ENCODE measurements at places on chromosomes 5 and 9.

GRCh38 chr9:36346569-36346968 lies 53.5 kb downstream of the RNF38 start:
- DNase-seq: no peak

DNA sequence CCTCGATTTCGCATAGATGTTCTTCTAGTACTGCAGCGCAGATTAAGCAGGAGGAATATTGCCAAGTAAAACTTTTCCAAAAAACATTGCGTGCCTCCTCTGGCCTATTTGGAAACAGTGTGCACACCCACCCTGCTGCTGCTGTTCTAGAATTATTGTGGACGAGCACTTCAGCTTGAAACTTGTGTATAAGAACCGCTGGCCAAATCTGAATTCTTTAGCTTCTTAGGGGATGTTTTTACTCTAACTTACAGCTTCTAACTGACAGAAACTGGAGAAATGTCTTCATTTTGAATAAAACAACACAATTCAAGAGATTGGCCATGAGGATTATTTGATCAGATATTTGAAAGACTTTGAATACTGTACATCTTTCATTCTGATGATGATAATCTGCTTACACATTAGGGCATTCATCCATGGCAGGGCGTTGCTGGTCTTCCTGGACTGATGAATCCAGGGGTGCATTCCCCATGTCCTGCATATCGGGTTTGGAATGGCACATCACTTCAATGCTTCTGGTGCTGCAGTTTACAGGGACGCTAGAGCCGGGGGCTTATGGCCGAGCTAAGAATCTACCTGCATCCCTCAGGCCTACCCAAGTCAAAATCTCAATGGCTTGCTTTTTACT lies 6.5 kb downstream of the ADAMTS16 start:
- no peak for DNase-seq

- DNase-seq: no peak
These were observed 282.7 kb upstream of the VLDLR start for GRCh38 chr9:2338777-2339365.

DNA sequence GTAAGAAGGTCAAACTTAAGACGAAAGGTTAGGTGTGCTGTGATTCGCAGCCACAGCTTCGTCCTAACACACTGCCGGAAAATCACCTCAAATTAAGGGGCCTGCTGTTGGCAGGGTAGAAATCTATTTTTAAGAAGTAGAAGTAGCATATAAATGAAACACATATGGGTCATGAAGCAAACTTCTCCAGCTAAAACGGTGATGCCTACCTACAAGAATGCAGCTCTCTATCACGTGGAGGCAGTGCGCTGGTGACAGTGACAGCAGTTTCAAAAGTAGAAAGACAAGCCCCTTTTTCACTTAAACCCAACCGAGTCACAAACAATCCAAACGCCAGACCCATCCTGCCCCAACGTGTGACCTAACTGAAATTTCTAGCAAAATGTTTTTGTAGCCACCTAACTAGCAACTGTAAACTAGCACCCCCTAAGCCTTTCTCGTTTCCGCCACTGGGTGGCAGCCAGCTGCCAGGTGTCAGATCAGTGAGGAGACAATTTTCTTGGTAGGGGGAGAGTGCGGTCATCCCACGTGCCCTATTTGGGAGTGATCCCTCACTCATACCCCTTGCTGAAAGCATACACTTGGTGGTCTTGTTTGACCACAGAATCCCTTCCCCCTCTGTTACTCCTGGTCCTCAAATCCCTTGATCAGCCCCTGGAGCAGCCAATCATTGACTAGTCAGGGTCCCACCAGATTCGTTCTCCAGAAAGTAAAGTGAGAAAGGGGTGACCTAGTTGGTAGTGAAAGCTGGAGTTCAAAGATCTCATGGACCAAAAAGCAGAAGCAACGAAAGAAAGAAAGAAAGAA lies 71.8 kb upstream of the MAMDC2 start:
- DNase-seq: peak; percentile 27

DNA sequence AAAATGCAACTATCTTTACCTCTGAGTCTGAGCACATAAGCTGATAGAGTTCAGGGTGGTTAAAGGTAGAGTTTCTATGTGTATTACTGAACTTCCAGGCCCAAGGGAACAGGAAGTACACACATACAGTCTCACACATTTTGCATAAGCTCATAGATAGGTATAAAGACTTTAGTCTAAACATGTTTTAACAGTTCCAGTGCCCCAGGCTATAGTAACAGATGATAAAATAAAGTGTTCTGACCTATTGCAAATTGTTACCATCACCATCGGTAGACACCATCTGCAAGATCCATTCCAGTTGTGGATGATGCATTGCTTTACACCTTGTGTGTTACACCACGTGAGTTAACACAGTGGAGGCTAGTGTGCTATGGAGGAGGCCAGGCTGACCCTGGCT lies 95.8 kb downstream of the TMEM174 start:
- no peak for DNase-seq

- no peak for DNase-seq
These were observed 993.9 kb upstream of the ACO1 start for GRCh38 chr9:31390403-31391025.

DNA sequence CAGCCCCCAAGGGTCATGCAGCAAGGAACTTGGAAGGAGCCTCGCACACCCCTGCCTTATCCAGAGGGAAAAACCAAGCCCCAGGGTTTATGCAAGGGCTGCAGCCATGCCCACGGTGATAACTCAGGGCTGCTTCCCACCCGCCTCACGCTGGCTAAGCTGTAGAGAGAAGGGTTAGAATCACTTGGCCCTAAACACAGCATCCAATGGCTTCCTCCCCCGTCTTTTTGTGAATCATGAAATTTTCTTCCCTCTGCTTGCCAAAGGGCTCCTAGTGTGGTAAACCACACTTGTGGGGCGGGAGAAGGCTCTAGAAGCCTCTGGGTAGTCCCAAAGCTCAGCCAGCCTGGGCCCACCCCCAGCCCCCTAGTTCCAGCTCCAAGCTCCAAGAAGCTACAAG lies 55.9 kb upstream of the ORM1 start:
- no peak for DNase-seq

DNA sequence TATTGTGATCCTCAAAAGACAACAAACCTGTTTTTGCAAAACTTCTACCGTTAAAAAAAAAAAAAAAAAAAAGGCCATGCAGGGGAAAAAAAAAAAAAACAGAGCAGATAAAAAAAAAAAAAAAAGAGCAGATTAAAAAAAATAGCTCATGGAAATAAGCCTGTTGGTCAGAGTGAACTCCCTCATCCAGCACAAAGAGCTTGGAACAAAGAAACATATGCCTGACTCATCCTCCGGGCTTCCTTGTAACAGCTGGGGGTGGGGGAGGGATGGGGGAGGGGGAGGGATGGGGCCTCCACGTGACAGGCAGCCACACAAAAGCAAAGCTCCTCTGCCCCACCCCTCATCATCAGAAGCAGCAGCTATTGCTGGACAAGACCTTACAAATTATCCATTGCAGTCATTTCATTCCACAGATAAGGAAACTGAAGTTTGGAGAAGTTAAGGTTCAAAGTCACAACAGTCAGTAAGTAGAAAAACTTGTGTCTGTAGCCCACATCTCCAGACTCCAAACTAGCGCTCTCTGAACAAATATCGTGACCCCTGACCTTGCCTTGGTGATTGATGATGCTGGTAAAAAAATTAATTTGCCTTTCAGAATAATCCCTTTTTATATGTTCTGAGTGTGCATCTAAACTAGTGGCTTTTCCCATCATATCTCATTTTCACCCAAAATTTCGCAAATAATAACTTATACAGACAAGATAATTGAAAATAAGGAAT lies 38.9 kb downstream of the SLC35D2 start:
- DNase-seq: no peak

- no peak for DNase-seq
These were observed 380.5 kb downstream of the SLCO4C1 start for GRCh38 chr5:101915554-101915953.

DNA sequence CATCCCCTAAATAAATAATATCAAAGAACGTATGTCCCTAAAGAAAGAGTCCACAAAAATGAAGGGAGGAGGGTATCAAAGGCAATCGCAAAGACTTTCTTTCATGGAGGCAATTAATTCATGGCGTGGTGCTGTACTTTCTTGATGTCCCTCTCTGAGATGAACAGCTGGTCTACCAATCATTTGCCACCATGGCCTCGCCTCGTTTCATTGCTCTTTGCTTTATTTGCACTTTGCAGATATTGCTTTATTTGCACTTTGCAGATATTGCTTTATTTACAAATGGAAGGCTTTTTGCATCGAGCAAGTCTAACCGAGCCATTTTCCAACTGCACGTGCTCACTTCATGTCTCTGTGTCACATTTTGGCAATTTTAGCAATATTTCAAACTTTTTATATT lies 104.0 kb upstream of the PTCH1 start:
- no peak for DNase-seq

GRCh38 chr5:39523821-39524220 lies 99.0 kb upstream of the DAB2 start:
- DNase-seq: no peak

DNA sequence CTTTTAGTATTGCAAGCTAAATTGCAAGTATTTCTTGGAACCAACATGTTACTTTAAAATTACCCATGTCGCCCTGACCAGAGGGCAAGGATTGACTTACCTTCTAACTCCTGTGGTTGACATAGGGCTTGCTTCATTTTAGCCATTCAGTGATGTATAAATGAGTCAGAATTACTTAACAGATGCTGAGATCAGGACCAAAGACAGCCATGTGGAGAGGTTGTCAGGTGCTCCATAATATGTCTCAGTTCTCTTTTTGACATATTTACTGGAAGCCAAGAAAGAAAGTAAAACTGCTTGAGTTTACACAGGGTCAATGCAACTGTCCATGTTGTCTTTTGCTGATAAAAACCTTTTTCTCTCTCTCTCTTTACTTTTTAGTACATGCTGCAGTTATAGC lies 33.2 kb downstream of the F2RL2 start:
- no peak for DNase-seq

DNA sequence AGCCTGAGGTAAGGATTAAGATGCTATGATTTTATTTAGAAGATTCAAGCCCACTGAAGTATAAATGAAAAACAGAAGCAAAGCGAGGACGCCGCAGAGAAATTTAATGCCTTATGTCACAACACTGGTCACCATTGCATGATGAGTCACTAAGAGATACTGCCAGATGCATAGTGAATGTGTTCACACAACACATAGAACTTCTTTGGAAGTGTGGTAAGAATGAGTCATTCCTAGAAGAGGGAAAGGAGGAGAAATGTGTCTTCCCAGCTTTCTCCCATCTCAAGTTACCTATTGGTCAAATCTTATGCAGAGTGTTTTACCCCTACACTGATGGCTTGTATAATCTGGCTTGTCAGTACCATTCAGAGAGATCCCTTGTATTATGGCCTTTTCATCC lies 465.3 kb upstream of the ARRDC3 start:
- DNase-seq: no peak

GRCh38 chr9:132487980-132488535 lies 78.0 kb downstream of the CFAP77 start:
- DNase-seq: no peak

- DNase-seq: no peak
These were observed 63.5 kb downstream of the SEMA5A start for GRCh38 chr5:9482381-9482780.

DNA sequence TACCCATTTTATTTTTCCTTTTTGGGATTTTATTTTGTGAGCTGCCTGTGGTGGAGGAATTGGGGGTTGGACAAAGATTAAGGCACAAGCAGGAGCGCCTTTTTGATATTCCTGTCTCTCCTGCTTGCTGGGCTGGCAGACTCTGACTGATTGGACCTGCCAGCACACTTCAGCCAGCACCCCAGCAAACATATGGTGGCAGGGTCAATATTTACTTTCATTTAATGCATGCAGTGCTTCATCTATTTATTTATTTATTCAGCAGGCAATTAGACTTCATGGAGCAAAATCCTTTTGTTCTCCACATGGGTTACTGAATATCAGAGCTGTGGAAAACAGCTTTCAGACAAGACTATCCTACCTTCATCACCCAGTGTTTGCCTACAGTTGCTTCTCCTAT lies 48.4 kb upstream of the EPB41L4A start:
- no peak for DNase-seq

- no peak for DNase-seq
These were observed 712.2 kb upstream of the SEMA6A start for GRCh38 chr5:117286813-117287212.

DNA sequence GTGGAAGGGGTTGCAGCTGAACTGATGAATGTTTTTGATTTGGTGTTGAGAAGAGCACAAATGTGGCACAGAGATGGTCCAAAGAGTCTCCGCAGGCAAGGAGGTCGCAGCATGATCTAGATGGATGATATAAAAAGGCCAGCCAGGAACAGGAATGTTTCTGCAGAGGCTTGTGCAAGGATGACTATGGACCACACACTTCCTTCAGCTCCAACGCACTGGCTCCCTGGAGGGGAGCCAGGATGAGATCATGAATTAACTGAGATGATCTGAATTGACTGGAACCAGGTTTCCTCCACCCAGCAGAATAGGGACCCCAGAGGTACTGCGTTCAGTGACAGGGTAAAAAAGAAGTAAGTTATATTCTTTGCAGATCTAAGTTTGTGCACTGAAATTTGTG lies 89.0 kb downstream of the ARSB start:
- DNase-seq: no peak

DNA sequence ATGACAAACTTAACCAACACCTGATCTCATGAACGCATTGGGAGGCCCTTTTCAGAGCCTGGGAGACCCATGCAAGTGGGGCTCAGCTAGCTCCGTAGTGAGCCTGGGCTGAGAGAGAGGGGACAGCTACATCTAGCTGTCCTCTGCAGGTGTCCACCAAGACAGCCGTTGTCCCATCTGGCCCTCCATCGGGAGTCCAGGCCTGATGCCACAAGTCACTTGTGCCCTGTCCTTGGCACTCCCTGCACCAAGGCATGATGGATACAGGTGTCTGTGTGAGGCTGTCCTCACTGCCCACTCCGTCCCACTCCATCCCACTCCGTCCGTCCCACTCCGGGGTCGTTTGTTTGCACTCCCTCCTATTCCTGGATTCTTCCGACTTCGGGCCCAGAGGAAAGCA lies 2.5 kb upstream of the EDF1 start:
- DNase-seq: no peak

- DNase-seq: peak; percentile 81
These were observed 91.4 kb downstream of the LMX1B start for GRCh38 chr9:126704892-126705766.

DNA sequence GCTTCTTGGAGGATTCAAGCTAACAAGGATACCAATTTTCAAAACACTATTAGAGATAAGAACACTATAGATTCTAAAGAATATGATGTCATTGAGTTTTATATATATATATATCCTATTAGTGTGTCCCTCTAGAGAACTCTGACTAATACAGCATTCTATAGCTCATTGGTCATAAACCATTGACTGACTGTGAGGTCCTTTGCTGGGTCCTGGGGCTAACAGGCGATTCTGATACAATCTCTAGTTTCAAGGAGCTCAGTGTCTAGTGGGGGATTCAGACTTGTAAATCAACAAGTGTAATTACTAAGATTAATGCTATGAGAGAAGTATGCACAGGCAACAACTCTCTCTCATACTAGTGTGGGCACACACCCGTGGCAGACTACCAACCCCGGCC lies 234.5 kb downstream of the DENND1A start:
- no peak for DNase-seq

DNA sequence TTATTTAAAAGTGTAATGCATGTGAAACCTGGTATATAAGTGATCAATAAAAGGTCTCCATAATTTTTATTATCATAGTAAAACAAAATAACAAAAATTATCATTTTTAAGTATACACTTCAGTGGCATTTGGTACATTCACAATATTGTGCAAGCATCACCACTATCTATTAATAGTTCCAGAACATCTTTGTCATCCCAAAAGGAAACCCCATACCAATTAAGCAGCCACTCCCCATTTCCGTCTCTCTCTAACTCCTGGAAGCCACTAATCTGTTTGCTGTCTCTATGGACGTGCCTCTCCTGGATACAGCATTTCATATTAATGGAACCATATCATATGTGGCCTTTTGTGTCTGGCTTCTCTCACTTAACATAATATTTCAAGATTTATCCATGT lies 7.6 kb downstream of the OLFML2A start:
- DNase-seq: no peak

All from activated T-cell treated with anti-CD3 and anti-CD28 coated beads for 24 hours (primary cell).